Uterus (tissue), 4 donors: ENCODE measurements at places on chromosomes 6 and 20. TPM values are rescaled to one million over a fixed set of nuclear protein-coding genes. Genes with fewer than 3 reads are reported as not detected.
A peak's percentile ranks its signal among the peaks of the same experiment; 100 is the strongest.

The WASF1 gene
- total RNA-seq: 22.1 TPM

The RBM24 gene
- total RNA-seq: 15.0 TPM

The ANKRD66 gene
- total RNA-seq: not detected

DNA sequence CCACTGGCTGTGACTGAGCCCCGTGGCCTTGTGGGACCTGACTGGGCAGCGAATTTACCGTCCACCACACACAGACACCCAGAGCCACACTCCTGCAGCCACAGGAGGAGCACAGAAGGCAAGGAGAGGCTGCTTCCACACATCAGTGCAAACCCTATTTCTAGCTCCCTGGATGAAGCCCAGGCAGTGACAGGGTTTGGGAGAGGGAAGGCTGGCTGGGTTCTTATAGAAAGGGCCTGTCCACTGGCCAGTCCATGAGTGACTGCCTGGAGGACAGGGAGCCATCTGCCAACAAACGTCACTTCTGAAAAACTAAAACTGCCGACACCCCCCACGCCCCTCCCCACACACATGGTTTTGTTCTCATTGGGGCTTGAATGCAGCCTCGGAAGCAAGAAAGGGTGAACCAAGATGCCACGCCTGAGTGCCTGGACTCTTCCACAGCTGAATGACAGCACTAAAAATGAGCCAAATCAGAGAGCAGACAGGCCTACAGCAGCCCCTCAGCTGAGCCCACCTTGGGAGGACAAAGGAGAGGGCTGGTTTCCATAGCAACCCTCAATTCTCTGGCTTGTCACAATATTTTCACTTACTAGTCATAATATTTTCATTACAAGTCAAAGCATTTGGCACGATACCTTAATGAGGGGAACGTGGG, 38.4 kb downstream of the RRBP1 start:
- H3K36me3 ChIP-seq: no peaks in the 10 kb centered on the region
- no peak overlapping the region for H3K4me3 ChIP-seq
- peak overlapping the region; percentile 20 for H3K27ac ChIP-seq

DNA sequence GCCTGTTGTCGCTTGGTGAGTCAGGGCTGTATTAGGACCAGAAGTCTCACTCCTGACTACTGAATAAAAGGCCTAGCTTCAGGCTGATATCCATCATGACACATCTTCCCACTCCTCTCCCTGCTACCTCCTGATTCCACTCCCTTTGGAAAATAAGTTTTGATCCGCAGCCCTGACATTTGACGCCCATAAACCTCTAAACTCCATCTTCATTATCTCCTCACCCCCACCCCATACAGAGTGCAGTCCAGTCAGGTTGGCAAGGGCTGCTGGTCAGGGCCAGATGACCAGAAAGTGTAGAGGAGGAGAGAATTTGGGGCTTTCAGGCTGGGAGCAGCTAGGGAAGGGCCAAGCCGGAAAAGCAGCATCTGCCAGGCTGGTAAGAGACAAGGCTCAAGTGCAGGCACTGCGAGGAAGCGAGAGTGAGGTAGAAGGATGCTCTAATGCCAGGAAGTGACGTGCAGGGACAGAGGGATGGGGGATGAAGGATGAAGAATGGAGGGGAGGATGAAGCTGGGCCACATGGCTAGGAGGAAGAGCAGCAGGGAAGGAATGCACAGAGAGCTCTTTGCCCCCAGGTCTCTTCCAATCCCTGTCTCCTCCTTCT, 1.2 kb downstream of the GGT7 start:
- no peaks in the 10 kb centered on the region for H3K36me3 ChIP-seq
- no peak overlapping the region for H3K4me3 ChIP-seq
- no peak for DNase-seq
- no peaks in the 10 kb centered on the region for H3K27me3 ChIP-seq

GRCh38 chr20:2651772-2652723, at the start of gene NOP56:
Gene NOP56, plus strand, starts transcription at chr20:2652632. Its CDS starts 29 bp downstream, at chr20:2652661.
- DNase-seq: peak; percentile 94
- H3K27me3 ChIP-seq: no peaks in the 10 kb centered on the region
- H3K4me1 ChIP-seq: peaks cover 10% of the 10 kb centered on the region
- H3K4me3 ChIP-seq: peak within 1 kb of the TSS; percentile 84
- no peaks in the 10 kb centered on the region for H3K36me3 ChIP-seq

GRCh38 chr20:50724851-50725723, 6.3 kb upstream of the PARD6B start:
- H3K36me3 ChIP-seq: no peaks in the 10 kb centered on the region
- peak; percentile 98 for DNase-seq
- peak overlapping the region; percentile 93 for H3K27ac ChIP-seq
- no peak overlapping the region for H3K4me3 ChIP-seq

DNA sequence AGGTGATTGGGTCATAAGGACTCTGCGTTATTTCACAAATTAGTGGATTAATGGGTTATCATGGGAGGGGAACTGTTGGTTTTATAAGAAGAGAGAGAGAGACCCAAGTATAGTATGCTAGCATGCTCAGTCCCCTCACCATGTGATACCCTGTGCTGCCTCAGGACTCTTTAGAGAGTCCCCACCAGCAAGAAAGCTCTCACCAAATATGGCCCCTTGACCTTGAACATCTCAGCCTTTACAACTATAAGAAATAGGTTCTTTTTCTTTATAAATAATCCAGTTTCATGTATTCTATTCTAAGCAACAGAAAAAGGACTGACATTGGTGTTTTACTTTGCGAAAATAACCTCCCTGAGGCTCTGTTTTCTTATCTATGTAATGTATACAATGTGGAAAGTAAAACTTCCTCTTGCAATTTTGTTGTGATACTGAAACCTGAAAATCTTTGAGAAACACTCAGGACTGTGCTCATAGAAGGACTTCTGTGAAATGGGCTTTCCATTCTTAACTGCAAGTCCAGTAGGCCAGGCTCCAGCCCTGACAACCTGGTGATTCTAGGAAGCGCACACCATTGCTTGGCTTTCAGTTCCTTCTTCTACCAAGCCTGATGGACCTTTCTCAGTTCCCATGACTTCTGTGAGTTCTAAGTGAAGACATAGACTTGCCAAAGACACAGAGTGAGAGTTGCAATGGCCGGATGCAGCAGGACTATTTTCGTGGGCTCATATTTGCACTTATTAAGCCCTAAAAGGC, 21.9 kb downstream of the SIRPD start:
- no peaks in the 10 kb centered on the region for H3K36me3 ChIP-seq
- H3K4me3 ChIP-seq: no peak overlapping the region
- H3K4me1 ChIP-seq: no peaks in the 10 kb centered on the region

DNA sequence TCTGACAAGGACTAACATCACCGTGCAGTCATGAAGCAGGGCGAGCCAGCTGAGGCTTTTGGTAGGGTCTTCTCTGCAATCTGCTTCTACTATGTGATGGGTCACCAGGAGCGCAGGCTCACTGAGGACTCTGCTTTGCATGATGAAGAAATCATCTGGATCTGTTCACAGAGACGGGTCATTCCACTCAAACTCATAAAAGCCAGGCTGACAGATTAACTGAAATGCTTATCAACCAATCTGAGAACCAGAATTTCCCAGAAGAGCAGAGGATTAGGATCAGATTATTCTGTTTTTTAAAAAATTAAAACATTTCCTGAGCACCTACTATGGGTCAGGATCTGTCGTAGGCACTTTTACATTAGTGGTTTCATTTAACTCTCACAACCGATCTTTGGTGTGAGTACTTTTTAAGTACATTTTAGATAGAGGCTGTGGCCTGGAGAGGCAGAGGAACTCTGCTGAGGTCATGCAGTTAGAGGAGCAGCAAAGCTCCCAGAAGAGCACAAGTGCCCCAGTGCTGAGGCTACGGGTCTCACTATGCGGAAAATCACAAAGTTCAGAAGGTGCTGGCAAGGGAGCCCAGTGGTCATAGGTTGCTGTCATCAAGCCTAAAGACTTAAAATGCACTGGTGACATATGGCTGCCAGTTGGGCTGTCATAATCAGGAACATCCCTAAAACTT, 109.1 kb downstream of the BACH2 start:
- no peaks in the 10 kb centered on the region for H3K27me3 ChIP-seq
- no peak for DNase-seq
- H3K36me3 ChIP-seq: no peaks in the 10 kb centered on the region
- H3K4me3 ChIP-seq: no peak overlapping the region
- H3K4me1 ChIP-seq: peaks cover 4% of the 10 kb centered on the region

DNA sequence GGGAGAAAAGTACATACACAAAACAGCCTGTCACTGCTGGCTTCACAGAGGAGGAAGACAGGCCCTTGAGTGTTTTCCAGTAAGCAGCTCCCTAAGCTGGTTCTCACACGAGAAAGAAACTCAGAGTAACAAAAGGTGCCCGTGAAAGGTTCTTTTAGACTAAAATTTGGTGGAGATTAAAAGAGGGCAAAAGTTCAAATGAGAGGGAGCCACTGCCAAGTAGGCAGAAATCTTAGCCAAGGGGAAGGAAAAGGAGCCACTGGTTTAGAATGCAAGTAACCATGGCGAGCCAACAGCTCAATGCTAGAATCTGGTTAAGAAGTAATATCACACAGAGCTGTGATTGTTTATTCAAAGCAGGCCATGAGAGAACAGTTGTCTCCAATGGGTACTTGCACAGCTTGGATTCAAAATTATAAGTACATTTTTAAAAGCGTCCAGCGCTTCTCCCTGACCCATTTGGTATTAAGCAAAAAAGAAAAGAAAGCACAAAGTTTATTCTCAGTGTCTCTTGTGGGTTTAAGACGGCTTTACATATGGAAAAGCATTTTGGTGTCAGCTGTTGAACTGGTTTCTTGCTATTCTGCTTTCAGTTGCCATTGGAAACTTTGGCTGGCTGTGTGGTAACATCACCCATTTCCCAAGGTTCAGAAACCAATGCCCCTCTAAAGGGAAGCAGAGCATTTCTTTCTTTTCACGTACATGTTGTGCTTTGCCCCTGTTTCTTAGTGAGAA, 648.5 kb downstream of the RNF144B start:
- H3K27me3 ChIP-seq: no peaks in the 10 kb centered on the region
- H3K4me1 ChIP-seq: peaks cover 4% of the 10 kb centered on the region
- H3K4me3 ChIP-seq: no peak overlapping the region
- peak overlapping the region; percentile 53 for H3K27ac ChIP-seq

- no peak overlapping the region for H3K27ac ChIP-seq
- H3K36me3 ChIP-seq: no peaks in the 10 kb centered on the region
- no peak for DNase-seq
- H3K4me3 ChIP-seq: no peak overlapping the region
Observed at GRCh38 chr6:13535306-13535705, 39.1 kb upstream of the SIRT5 start.

GRCh38 chr6:142898927-142899895, 45.8 kb downstream of the HIVEP2 start:
- H3K4me1 ChIP-seq: no peaks in the 10 kb centered on the region
- no peaks in the 10 kb centered on the region for H3K27me3 ChIP-seq
- no peak for DNase-seq
- no peak overlapping the region for H3K4me3 ChIP-seq

DNA sequence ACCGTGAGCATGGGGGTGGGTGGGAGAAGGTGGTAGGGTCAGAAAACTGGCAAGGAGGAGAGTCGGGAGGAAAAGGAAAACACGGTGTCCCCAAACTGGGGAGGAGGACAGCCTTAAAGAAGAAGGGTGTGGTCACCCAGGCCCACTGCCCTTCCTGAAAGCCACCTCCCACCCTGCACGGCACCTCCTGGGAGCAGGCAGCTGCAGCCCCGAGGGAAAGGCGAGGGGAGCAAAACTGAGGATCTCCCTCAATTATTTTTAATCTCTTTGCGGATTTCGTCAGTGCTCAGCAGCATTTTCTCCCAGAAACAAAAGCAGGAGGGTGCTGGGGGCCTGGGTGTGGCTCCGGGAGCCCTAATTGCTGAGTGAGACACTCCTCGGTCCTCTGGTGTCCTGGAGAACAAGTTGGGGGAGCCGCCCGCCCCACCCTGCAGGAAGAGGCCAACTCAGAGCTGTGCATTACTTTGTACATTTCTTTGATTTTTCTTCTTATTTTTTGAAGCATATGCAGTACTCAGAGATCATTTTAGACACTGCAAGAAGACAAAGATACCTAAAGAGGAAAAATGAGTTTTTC, 56.4 kb downstream of the RIOK1 start:
- H3K4me1 ChIP-seq: no peaks in the 10 kb centered on the region
- no peaks in the 10 kb centered on the region for H3K36me3 ChIP-seq
- no peak for DNase-seq
- no peak overlapping the region for H3K27ac ChIP-seq

GRCh38 chr20:1423625-1424106, 30.8 kb upstream of the FKBP1A start:
- no peaks in the 10 kb centered on the region for H3K4me1 ChIP-seq
- H3K36me3 ChIP-seq: no peaks in the 10 kb centered on the region
- DNase-seq: no peak
- H3K27ac ChIP-seq: no peak overlapping the region

- no peaks in the 10 kb centered on the region for H3K36me3 ChIP-seq
- H3K4me1 ChIP-seq: no peaks in the 10 kb centered on the region
- H3K4me3 ChIP-seq: no peak overlapping the region
- H3K27ac ChIP-seq: no peak overlapping the region
Observed at GRCh38 chr6:167296902-167297301, 5.8 kb downstream of the UNC93A start.

GRCh38 chr6:19465760-19466159, 371.4 kb upstream of the ID4 start:
- no peaks in the 10 kb centered on the region for H3K4me1 ChIP-seq
- no peak for DNase-seq
- peak overlapping the region; percentile 0 for H3K27ac ChIP-seq
- no peaks in the 10 kb centered on the region for H3K36me3 ChIP-seq
- no peak overlapping the region for H3K4me3 ChIP-seq

DNA sequence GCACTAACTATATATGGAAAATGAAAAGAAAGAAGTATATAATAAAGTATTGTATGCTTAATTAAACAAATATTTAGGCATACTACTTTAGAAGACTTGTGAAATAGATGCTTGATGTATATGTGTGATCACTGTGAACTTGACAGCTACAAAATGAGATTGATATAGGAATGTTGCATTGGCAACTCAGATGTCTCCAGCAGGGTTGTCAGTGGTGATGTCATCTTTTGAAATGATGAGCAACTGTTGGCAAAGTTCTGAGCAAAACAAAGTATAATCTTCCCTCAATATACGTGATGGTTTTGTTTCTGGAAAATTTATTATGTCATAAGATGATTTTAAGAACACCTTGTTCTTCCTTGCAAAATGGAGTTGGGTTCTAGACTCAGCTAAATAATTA, 133.8 kb downstream of the ARID1B start:
- H3K4me1 ChIP-seq: no peaks in the 10 kb centered on the region
- H3K27ac ChIP-seq: no peak overlapping the region
- H3K36me3 ChIP-seq: no peaks in the 10 kb centered on the region
- no peak for DNase-seq
- H3K27me3 ChIP-seq: no peaks in the 10 kb centered on the region
